Endodermal cell (in vitro differentiated cells): ENCODE measurements at places on chromosomes 2 and 18. TPM values are rescaled to one million over a fixed set of nuclear protein-coding genes. Genes with fewer than 3 reads are reported as not detected.
A peak's percentile ranks its signal among the peaks of the same experiment; 100 is the strongest.

DNA sequence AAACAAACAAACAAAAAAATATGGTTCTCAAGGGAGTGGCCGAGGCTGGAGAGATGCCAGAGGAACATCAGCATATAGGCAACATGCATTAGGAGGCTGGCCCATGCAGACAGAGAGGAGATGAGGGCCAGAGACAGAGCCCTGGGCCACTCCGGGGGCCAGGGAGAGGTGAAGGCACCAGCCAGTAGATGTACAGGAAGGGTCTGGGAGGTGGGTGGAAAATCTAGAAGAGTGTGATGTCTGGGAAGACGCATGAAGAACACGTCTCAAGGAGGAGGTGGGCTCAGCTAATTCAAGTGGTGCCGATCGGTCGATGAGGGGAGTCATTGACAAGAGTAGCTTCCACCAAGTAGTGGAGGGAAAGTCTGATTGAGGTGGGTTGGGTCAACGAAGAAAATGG lies 79.9 kb downstream of the ZCCHC2 start:
- no peak overlapping the region for H3K27ac ChIP-seq
- H3K4me3 ChIP-seq: no peak overlapping the region
- H3K27me3 ChIP-seq: peaks cover 27% of the 10 kb centered on the region
- no peaks in the 10 kb centered on the region for H3K36me3 ChIP-seq

GRCh38 chr2:152920846-152921245 lies 202.4 kb downstream of the ARL6IP6 start:
- no peak overlapping the region for H3K27ac ChIP-seq
- H3K27me3 ChIP-seq: no peaks in the 10 kb centered on the region
- H3K4me3 ChIP-seq: no peak overlapping the region
- no peak for DNase-seq
- no peaks in the 10 kb centered on the region for H3K4me1 ChIP-seq

- no peaks in the 10 kb centered on the region for H3K27me3 ChIP-seq
- H3K4me3 ChIP-seq: no peak overlapping the region
- H3K4me1 ChIP-seq: peaks cover 34% of the 10 kb centered on the region
- H3K27ac ChIP-seq: peak overlapping the region; percentile 87
These were observed 23.4 kb downstream of the BCL11A start for GRCh38 chr2:60529785-60530627.

CYTIP gene
- not detected in 3 replicates for total RNA-seq

PMAIP1 gene
- 23.2 to 60.1 TPM (median 56.6 TPM) in 3 replicates for total RNA-seq

CHRNA1 gene
- not detected in 2 replicates for total RNA-seq

IL36B gene
- not detected in 2 replicates for total RNA-seq

VIT gene
- total RNA-seq: not detected in 3 replicates

- no peak overlapping the region for H3K4me3 ChIP-seq
- H3K36me3 ChIP-seq: no peaks in the 10 kb centered on the region
- no peak overlapping the region for H3K27ac ChIP-seq
- H3K4me1 ChIP-seq: no peaks in the 10 kb centered on the region
- no peaks in the 10 kb centered on the region for H3K27me3 ChIP-seq
These were observed 31.9 kb upstream of the CASP8 start for GRCh38 chr2:201228271-201228911.

DOK6 gene
- total RNA-seq: 3.7 and 5.7 TPM in 2 replicates

- no peak for DNase-seq
- H3K4me3 ChIP-seq: no peak overlapping the region
- H3K4me1 ChIP-seq: peaks cover 43% of the 10 kb centered on the region
- no peaks in the 10 kb centered on the region for H3K36me3 ChIP-seq
- H3K27me3 ChIP-seq: no peaks in the 10 kb centered on the region
These were observed 58.6 kb upstream of the KLF7 start for GRCh38 chr2:207224381-207224780.

- H3K27ac ChIP-seq: no peak overlapping the region
- no peak for DNase-seq
- no peaks in the 10 kb centered on the region for H3K4me1 ChIP-seq
- no peaks in the 10 kb centered on the region for H3K27me3 ChIP-seq
- no peak overlapping the region for H3K4me3 ChIP-seq
These were observed 116.8 kb downstream of the COPS8 start for GRCh38 chr2:237202288-237203030.

PAX8 gene
- total RNA-seq: 0.09 TPM in 1 of 2 replicates, not detected in the other

GRCh38 chr18:34158881-34159690 lies 65.6 kb downstream of the NOL4 start:
- peak overlapping the region; percentile 60 for H3K4me3 ChIP-seq
- no peak overlapping the region for H3K27ac ChIP-seq
- H3K36me3 ChIP-seq: no peaks in the 10 kb centered on the region

DNA sequence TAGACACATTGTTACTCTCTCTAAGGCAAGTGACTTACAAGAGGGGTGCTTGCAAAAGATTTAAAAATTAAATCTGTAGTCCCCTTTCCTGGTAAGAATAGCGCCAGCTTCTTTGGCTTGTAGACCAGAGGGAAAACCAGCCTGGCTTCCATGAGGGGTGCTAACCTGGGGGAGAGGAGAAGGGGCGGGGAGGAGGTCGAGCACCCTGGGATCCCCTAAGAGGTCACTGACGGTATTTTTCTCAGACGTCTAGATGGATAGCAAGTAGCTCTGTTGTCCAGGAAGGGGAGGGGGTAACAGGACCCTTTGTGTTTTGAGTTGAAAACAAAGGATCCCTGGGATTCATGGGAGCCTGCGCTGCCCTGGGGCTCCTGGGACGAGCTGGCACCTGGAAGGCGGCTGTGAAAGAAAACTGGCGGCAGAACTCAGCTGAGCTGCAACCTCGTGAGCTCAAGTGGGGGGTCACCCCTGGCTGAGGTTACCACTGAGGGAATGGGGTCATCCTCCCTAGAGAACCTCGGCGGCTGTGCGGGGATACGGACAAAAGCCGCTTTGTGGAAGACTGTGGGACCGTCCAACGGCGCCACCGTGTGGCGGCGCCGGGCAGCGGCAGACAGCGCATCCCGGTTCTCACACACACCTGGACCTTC lies 37.8 kb upstream of the MRPL19 start:
- H3K4me3 ChIP-seq: peak overlapping the region; percentile 72
- H3K36me3 ChIP-seq: no peaks in the 10 kb centered on the region
- no peaks in the 10 kb centered on the region for H3K4me1 ChIP-seq
- peaks cover 10% of the 10 kb centered on the region for H3K27me3 ChIP-seq
- DNase-seq: peak; percentile 93

GRCh38 chr2:199335502-199335901 lies 122.2 kb downstream of the SATB2 start:
- H3K36me3 ChIP-seq: no peaks in the 10 kb centered on the region
- H3K4me3 ChIP-seq: no peak overlapping the region
- no peaks in the 10 kb centered on the region for H3K4me1 ChIP-seq
- no peak for DNase-seq
- peaks cover 39% of the 10 kb centered on the region for H3K27me3 ChIP-seq

DNA sequence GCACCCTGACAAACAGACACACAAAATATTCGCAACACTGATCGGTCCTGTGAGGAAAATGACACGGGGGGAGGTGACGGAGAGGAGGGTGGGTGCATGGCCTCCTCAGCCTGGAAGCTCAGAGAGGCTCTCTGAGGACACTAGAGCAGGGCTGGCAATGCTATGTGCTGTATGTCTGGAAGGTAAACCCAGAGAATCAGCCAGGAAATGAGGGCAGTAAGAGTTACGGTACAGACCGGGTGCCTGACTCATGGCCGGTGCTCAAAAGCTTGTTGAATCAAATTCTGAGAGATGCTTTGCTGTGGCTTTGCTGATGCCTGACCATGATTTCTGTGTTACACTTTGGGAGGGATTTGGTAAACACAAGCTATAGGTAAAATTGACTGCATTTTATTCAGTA lies 81.9 kb downstream of the CCDC93 start:
- no peak overlapping the region for H3K27ac ChIP-seq
- H3K4me3 ChIP-seq: no peak overlapping the region
- H3K27me3 ChIP-seq: no peaks in the 10 kb centered on the region
- H3K4me1 ChIP-seq: peaks cover 3% of the 10 kb centered on the region
- no peak for DNase-seq

DNA sequence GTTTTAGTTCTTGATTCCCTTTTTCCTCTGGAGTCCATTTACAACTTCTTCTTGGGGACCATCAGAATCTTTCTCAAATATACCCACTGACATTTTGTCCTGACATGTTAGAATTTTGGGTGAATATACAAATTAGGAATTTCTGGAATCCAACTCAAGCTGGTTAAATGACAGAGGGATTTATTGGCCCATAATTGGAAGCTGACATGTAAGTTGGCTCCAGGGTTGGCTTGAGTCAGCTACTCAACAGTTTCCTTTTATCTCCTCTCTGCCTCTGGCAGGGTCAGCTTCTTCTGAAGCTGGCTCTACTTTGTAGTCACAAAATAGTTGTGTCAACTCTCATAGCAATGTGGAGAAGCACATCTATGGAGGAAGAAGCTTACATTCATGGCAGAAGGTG lies 36.6 kb upstream of the PPP1R1C start:
- no peak for DNase-seq
- H3K27ac ChIP-seq: no peak overlapping the region
- H3K4me3 ChIP-seq: no peak overlapping the region
- H3K36me3 ChIP-seq: no peaks in the 10 kb centered on the region
- no peaks in the 10 kb centered on the region for H3K4me1 ChIP-seq

DNA sequence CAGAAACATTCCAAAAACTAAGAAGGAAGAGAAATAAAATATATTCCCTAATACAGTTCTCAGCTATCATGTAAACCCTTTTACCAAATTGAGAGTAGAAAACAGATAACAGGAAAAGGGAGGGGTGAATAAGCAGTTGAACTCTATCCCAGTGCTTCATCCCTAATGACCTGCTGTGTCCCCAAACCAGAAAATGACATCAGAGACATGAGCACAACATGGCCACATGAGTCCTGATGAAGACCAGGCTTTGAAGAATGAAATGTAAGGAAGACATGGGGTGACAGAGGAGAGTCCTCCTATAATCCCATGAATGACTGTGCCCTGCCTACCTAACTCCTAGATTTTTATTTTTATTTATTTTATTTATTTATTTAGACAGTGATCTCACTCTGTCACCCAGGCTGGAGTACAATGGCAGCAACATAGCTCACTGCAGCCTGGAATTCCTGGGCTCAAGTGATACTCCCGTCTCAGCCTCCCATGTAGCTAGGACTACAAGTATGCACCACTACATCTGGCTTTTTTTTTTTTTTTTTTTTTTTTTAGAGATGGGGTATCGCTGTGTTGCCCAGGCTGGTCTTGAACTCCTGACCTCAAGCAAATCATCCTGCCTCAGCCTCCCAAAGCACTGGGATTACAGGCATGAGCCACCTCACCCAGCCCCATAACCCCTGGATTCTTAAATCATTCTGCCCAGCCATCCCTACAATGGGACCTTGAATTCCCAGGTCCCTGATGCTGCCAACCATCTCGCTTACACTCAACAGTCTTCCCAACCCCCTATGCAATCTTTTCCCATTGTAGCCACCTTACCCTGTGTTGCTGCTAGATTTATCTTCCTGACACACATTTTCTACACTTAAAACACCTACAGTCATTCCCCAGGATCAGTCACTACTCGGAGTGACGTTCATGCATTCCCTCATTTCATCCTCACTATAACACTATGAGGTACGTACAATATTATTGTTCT lies 64.5 kb downstream of the ANKRD44 start:
- no peak overlapping the region for H3K27ac ChIP-seq
- H3K4me1 ChIP-seq: no peaks in the 10 kb centered on the region
- no peak overlapping the region for H3K4me3 ChIP-seq
- H3K36me3 ChIP-seq: no peaks in the 10 kb centered on the region

RFTN2 gene
- 0.47 to 1.1 TPM (median 0.55 TPM) in 3 replicates for total RNA-seq

LHCGR gene
- not detected in 2 replicates for total RNA-seq

DNA sequence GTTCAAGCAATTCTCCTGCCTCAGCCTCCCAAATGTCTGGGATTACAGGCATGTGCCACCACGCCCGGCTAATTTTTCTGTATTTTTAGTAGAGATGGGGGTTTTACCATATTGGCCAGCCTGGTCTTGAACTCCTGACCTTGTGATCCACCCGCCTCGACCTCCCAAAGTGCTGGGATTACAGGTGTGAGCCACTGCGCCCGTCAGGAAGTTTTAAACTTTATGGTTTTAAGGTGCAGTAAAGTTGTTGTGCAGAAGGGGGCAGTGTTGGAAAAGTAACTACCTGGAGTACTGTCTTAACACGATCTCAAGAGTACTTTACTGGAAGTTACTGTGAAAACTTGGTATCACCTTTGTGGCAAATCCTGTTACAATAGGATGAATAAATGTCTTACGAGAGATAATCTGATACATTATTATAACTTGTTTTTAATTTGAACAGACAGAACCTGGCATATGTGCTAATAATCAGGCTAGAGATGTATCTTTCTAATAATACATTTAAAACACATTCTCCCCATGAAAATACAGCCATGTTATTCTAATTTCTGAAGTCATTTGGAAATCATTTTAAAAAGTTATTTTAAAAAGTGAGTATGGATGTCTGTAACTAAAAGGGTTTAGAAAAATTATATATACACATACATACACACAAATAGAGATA lies 10.8 kb downstream of the SPDYA start:
- peak; percentile 88 for DNase-seq
- no peaks in the 10 kb centered on the region for H3K36me3 ChIP-seq
- no peaks in the 10 kb centered on the region for H3K27me3 ChIP-seq
- H3K27ac ChIP-seq: no peak overlapping the region
- no peak overlapping the region for H3K4me3 ChIP-seq

OR6B2 gene
- total RNA-seq: not detected in 3 replicates

DNA sequence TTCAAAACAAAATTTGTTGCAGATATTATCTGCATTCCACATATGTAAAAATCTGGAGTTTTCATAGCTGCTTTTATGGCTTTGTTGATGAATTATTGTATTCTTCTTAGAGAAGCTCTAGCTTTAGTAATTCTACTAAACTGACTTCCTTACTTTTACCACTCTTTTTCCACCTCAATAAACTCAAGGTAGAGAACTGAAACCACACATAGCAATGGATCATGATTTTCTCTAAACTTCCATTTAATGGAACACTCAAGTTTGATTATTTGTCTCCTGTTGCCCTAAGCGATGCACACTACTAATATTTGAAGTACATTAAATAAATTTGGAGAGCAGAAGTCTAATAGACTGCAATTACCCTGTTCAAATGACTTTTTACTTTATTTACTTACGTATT lies 192.0 kb downstream of the NBAS start:
- H3K4me3 ChIP-seq: no peak overlapping the region
- no peaks in the 10 kb centered on the region for H3K4me1 ChIP-seq
- DNase-seq: no peak
- H3K27ac ChIP-seq: no peak overlapping the region
- H3K36me3 ChIP-seq: peaks cover 3% of the 10 kb centered on the region

DNA sequence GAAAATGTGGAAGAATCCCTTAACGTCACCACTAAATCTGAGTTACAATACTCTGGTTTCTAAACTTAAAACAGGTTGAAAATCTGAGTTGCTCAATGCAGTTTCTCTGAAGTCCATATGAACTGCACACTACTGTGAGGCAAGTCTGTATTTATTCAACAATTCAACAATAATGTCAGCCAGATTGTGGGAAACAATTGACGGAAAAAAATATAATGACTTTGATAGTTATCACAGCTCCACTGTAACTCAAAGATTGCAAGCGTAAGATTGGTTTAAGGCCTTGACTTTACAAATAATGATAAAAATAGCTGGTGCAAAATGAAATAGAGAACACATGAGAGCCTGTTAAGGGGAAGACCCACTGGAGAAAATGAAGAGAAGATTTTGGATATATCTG lies 219.4 kb upstream of the CCDC150 start:
- no peak overlapping the region for H3K4me3 ChIP-seq
- no peak for DNase-seq
- no peaks in the 10 kb centered on the region for H3K4me1 ChIP-seq
- no peaks in the 10 kb centered on the region for H3K27me3 ChIP-seq

- no peaks in the 10 kb centered on the region for H3K27me3 ChIP-seq
- DNase-seq: no peak
- H3K4me1 ChIP-seq: no peaks in the 10 kb centered on the region
- H3K4me3 ChIP-seq: no peak overlapping the region
- H3K27ac ChIP-seq: no peak overlapping the region
These were observed 143.7 kb upstream of the SYT4 start for GRCh38 chr18:43420950-43421349.
